ENCODE measurements at places on chromosomes 1 and 21. TPM values are rescaled to one million over a fixed set of nuclear protein-coding genes. Genes with fewer than 3 reads are reported as not detected.

The LCE2B gene
- not detected for total RNA-seq

The TAS1R3 gene
- 0.34 TPM for total RNA-seq

DNA sequence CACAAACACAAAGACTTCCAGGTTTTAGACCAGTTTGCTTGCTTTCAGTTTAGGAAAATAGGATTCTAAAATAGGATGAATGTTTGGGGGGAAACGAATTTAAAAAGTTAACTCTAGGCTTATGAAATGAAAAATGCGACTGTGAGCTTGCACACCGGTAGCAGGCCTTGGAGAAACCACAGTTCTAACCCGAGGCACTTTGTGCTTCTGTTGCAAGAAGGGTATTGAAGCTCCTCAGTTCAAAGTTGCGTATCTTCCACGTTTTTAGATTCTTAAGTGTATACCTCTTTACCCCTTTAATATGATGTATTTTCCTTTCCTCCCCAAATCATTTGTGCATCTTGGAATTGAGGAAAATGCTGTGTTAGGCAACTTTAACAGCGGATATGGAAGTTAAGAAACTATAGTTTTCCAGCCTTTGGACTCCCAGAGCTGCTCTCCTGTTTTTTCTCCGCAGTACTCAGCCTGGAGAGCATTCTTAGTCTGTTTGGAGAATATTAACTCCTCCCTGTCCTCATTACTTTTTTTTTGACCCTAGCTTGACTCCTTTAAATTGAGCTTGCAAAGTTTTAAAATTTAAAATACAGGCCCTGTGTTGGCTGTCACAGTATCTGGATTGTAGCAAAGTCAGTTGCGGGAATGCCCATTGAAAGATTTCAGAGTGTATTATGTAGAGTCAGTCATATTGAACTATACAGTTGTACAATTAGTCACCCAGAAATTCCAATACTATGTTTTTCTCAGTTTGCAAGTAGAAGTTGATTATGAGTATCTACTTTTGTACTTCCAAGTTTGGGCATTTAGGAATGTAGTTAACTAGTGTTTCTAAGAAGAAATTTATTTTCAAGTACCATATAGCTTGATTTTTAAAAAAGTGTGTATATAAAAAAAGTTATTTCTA is 2.6 kb downstream of the MRPS6 start:
- peak overlapping the region; percentile 83 for H3K27ac ChIP-seq
- peak overlapping the region; percentile 96 for H3K4me3 ChIP-seq
- no peaks in the 10 kb centered on the region for H3K27me3 ChIP-seq
- peaks cover 61% of the 10 kb centered on the region for H3K36me3 ChIP-seq

- DNase-seq, result no peak
- peak overlapping the region; percentile 60 for H3K27ac ChIP-seq
- peaks cover 28% of the 10 kb centered on the region for H3K4me1 ChIP-seq
- H3K36me3 ChIP-seq, result no peaks in the 10 kb centered on the region
- H3K4me3 ChIP-seq, result no peak overlapping the region
- peaks cover 14% of the 10 kb centered on the region for H3K27me3 ChIP-seq
Measured at GRCh38 chr1:236122176-236122575, 20.2 kb upstream of the GPR137B start.

DNA sequence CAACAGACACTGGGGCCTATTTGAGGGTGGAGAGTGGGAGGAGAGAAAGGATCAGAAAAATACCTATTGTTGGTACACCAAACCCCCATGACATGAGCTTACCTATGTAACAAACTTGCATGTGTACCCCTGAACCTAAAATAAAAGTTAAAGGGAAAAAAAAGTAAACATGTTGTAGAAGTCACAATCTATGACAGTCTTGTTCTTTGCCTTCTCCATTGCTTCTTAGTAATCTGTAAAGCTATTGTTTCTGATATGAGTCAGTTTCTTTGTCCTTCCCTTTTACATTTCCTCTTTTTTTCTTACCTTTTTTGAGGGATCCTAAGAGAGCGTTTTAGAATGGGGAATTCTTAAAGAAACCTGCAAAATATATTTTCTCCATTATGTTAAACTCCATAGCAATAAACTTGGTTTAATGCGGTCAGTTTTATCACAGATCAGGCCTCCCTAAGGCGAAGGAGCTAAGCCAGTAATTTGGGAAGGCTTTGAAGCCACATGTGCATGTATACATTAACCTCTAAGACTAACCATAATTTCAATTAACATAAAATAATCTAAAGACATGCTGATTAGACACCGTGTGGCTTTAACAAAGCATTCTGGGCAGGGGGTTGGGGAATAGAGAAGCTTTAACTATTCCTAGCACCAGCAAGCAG is 77.8 kb upstream of the C1orf105 start:
- no peak for DNase-seq
- peaks cover 55% of the 10 kb centered on the region for H3K4me1 ChIP-seq
- no peaks in the 10 kb centered on the region for H3K27me3 ChIP-seq
- H3K4me3 ChIP-seq, result no peak overlapping the region

DNA sequence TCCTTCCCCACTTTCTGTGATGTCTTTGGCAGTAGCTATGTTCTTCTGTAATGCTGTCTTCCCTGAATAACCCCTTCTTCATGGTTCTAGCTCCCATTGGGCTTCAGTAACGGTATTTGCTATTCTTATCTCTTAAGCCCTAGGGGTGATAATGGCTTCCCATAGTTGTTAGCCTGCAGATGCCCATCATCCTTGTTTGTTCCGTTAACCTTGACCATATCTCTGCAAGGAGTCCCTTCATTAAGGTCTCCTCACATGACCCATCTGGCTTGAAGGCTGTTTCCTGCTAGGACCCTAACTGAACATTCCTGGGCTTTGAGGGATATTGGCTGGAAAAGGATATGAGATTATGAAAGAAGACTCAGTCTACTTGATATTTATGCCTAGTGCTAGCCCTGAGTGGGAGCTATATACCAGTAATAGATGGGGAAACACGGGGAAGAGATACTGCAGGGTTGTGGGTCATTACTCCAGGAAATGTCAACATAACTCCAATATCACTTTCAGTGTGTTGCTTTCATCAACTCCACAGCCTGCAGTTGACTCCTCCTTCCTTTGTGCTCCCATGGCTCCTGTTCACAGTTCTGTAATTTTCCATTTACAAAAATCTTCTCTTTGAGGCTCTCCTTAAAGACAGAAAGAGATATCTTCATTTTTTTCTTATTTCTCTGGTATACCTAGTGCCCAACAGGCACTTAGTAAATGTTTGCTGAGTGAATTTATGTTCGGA is 2.5 kb downstream of the MR1 start:
- peaks cover 76% of the 10 kb centered on the region for H3K4me1 ChIP-seq
- H3K36me3 ChIP-seq, result peaks cover 33% of the 10 kb centered on the region
- no peaks in the 10 kb centered on the region for H3K27me3 ChIP-seq
- DNase-seq, result no peak
- peak overlapping the region; percentile 57 for H3K4me3 ChIP-seq
- H3K27ac ChIP-seq, result no peak overlapping the region

- H3K36me3 ChIP-seq, result no peaks in the 10 kb centered on the region
- DNase-seq, result no peak
- H3K4me3 ChIP-seq, result no peak overlapping the region
- H3K4me1 ChIP-seq, result no peaks in the 10 kb centered on the region
- H3K27me3 ChIP-seq, result peaks cover 15% of the 10 kb centered on the region
Measured at GRCh38 chr1:201072149-201072548, 40.1 kb downstream of the CACNA1S start.

- H3K27ac ChIP-seq, result peak overlapping the region; percentile 29
- H3K4me3 ChIP-seq, result peak overlapping the region; percentile 53
- H3K36me3 ChIP-seq, result no peaks in the 10 kb centered on the region
- H3K4me1 ChIP-seq, result peaks cover 29% of the 10 kb centered on the region
- peak; percentile 74 for DNase-seq
Measured at GRCh38 chr1:236066828-236067386, 2.0 kb upstream of the NID1 start.

- peaks cover 6% of the 10 kb centered on the region for H3K27me3 ChIP-seq
- H3K4me3 ChIP-seq, result no peak overlapping the region
- no peaks in the 10 kb centered on the region for H3K36me3 ChIP-seq
Measured at GRCh38 chr1:33388805-33389771, 41.8 kb downstream of the PHC2 start.

Measured in activated T-helper 1 cell treated with anti-CD3 and anti-CD28 coated beads, Interleukin-12 subunit alpha, Interleukin-12 subunit beta, Interleukin-2, Interleukin-4 antibody, amounts not matched to agents 30 ng/mL and 10 ng/mL and 1 ng/mL, durations not matched to agents 14 hours and 24 hours and 36 hours (primary cell).